ENCODE measurements at places on chromosomes 3 and 15. TPM values are rescaled to one million over a fixed set of nuclear protein-coding genes. Genes with fewer than 3 reads are reported as not detected.

The TRH gene
- total RNA-seq, result not detected

The DBR1 gene
- total RNA-seq, result 13.5 TPM

The SPG21 gene
- 92.8 TPM for total RNA-seq

The LTF gene
- 1.2 TPM for total RNA-seq

The PCSK6 gene
- 15.3 TPM for total RNA-seq

The COL8A1 gene
- 20.3 TPM for total RNA-seq

The MRAS gene
- total RNA-seq, result 58.1 TPM

The GOLGA6L7 gene
- total RNA-seq, result not detected

The TMOD2 gene
- 20.0 TPM for total RNA-seq

The MASP1 gene
- total RNA-seq, result not detected

The PPP2R3A gene
- 24.6 TPM for total RNA-seq

The SLC30A4 gene
- total RNA-seq, result 9.7 TPM

The SYNPR gene
- total RNA-seq, result not detected

The ZNF35 gene
- 9.1 TPM for total RNA-seq

The SRGAP3 gene
- 4.4 TPM for total RNA-seq

The CLASP2 gene
- 90.7 TPM for total RNA-seq

The ASB14 gene
- 0.16 TPM for total RNA-seq

The RFTN1 gene
- 39.7 TPM for total RNA-seq

The CKMT1B gene
- 6.4 TPM for total RNA-seq

The PTX3 gene
- 2.0 TPM for total RNA-seq

The KPNA1 gene
- total RNA-seq, result 41.6 TPM

The ZNF860 gene
- 0.96 TPM for total RNA-seq

The CCR9 gene
- total RNA-seq, result not detected

The HDC gene
- total RNA-seq, result 4.2 TPM

The IL5RA gene
- 0.81 TPM for total RNA-seq

The FMN1 gene
- total RNA-seq, result 5.1 TPM

The GOLGA8T gene
- not detected for total RNA-seq

The DNASE1L3 gene
- 1.3 TPM for total RNA-seq

The LAMB2 gene
- 980 TPM for total RNA-seq

The ILDR1 gene
- total RNA-seq, result not detected

The SIDT1 gene
- total RNA-seq, result 0.94 TPM

The ZNF501 gene
- total RNA-seq, result 9.6 TPM

The ALDH1A3 gene
- total RNA-seq, result 93.5 TPM

The SLC7A14 gene
- total RNA-seq, result under 0.01 TPM

The PLSCR5 gene
- not detected for total RNA-seq

The EFCC1 gene
- 10.3 TPM for total RNA-seq

The CCR2 gene
- 0.93 TPM for total RNA-seq

The BFSP2 gene
- not detected for total RNA-seq

The ZNF80 gene
- total RNA-seq, result not detected

The PLSCR2 gene
- 1.3 TPM for total RNA-seq

The FANCD2 gene
- 2.5 TPM for total RNA-seq

The ABI3BP gene
- total RNA-seq, result 91.1 TPM

The MED12L gene
- 0.77 TPM for total RNA-seq

The CALML4 gene
- 77.8 TPM for total RNA-seq

The ACSBG1 gene
- total RNA-seq, result 1.7 TPM

The CCDC80 gene
- total RNA-seq, result 193 TPM

The MAGI1 gene
- 17.2 TPM for total RNA-seq

The WDR93 gene
- 0.15 TPM for total RNA-seq

The CPNE4 gene
- total RNA-seq, result not detected

The CRTC3 gene
- 63.8 TPM for total RNA-seq

The CLDN1 gene
- 0.50 TPM for total RNA-seq

Measured in gastroesophageal sphincter (tissue), 4 donors.